ENCODE measurements at places on chromosomes 1 and 21.

- DNase-seq, result no peak
Observed at GRCh38 chr1:40204856-40205255, 42.9 kb upstream of the TMCO2 start.

GRCh38 chr1:9855186-9855585 lies 31.4 kb upstream of the CLSTN1 start:
- DNase-seq, result no peak

DNA sequence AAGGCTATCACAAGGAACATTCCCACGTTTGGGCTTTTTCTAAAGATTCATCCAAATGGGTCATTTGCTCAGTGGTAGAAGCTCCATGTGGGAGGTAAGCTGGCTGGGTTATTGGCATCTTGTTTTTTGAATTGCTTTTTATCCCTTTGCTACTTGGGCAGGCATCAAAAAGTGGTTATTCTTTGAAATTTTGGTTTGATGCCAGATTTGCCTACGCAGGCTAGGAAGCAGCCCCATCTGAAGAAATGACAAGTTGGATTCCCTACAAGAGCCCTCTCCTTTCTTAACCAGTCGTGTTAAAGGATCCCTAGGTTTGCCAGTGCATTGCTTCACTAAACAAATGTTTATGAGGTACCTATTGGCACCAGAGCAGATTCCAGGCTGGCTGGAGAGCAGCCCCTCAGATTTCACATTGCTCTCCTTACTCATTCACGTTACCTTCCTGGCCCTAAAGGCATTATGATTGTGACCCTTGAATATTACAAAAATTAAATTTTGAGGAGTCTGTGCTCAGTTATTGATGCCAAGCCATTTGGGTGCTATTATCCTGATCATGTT lies 38.8 kb downstream of the ARID1A start:
- DNase-seq, result no peak

GRCh38 chr21:41673596-41674335 lies 93.1 kb downstream of the RIPK4 start:
- DNase-seq, result no peak

DNA sequence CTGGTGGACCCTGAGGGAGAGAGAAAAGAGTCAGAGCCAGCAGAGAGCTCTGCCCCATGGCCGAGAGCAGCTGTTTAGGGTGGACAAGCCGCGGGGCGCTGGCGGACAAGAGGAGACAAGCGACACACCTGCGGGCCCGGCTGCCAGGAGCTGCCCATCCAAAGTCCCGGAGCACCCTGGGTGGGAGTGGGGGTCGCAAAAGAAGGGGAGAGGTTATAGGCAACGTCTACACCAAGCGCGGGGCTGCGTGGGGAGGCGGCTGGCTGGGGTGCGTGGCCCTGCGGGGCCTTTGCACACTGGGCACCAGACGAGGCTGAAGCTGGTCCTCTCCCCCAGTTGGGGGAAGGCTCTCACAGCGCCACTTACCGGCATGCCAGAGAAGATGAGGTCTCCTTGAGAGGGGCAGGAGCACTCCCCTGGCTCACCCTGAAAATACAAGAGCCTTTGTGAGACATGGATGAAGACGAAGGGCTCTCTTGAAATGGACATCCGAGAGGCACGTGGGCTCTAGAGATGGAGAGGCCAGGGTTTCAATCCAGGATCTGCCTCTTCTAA lies 24.1 kb downstream of the COL16A1 start:
- no peak for DNase-seq

GRCh38 chr21:33211732-33212131 lies 18.0 kb upstream of the IFNAR2 start:
- DNase-seq, result no peak

DNA sequence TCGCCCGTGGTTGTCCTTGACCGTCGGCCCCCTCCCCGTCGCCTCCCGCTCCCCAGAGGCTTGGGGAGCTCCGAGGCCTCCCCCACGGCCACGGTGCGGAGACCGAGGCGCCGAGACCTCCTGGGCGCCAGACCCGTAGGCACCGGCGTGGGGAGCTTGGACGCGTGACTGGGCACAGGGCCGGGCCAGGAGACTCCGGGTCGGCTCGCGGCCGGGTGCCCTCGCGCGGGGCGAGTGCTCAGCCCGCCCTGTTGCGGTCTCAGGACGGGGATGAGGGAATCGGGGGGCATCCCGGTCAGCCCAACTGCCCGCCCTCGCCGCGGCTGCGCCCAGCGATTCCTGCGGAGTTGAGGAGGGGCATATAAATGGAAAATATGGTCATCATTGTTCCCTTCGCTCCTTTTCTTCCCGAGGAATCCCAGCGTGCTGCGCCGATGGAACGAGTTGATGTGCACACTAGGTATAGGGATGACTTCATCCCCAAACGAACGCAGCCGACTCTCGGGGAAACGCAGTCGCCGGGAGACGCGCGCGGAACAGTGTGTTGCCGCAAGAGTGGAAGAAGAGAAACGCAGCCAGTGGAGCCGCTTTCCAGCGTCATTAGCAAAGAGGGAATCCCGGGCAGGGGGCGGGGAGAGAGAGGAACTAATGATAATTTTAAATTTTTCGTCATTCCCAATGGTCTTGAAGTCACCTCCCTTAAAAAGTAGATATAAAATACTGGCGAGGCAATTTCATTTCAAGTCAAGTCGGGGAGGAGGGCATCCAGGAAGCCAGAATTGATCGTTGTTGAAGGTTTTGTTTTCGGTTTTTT lies 747 bp upstream of the ENAH start:
- no peak for DNase-seq

- DNase-seq, result no peak
Observed at GRCh38 chr1:12501661-12502060, 116.3 kb downstream of the DHRS3 start.

GRCh38 chr21:39050841-39051587 lies 132.2 kb downstream of the PSMG1 start:
- DNase-seq, result no peak

All from iPS DF 19.7 (cell line).